ENCODE measurements at places on chromosomes 1 and 21.

DNA sequence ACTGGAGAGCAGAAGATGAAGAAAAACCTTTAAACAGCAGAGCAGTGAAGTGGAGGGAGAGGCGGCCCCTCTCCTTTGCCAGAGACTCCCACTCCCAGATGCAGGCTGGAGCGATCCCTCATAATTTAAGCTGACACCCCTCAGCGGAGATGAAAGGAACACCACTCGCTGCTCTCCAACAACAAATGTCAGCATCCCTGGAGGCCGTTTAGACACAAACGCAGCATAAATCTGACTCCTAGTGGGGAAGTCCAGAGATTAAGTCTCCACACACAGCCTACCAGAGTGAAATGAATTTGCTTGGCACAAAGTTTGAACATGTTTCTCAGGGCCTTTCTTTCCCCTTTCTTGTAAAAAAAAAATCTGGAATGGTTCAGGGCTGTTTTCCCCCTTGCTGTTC, 137.8 kb downstream of the LMX1A start:
- DNase-seq, result no peak

- DNase-seq, result no peak
Measured at GRCh38 chr1:209567698-209568175, 15.8 kb upstream of the CAMK1G start.

DNA sequence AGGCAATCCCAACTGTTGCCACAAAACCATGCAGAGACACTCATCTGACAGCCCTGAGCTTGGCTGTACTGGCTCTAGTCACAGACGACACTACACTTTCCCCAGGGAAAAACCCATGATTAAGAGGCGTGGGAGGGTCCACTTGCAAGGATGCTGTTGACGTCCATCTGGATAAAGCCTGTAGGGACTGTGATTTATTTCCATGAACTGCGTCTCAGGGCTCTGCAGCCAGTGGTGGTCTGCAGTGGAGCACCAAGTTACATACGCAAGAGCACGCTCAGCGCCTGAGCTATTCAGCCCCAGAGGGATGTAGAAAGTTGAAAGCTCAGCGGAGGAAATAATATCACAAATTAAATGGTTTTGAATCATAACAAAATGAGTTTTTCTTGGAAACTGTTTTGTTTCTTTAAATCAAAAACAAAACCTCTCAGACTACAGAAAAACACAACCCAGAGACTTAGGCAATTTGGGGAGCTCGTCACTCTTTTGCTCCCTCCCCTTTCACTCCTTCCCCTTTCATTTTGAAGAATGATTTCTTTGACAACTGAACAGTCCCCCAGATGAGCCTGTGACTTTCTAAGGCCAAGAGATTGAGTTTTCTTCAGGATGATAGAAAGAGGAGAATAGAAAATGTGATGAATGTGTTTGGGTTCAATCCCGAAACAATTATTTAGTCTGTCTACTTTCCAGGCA, 71.2 kb downstream of the NGF start:
- no peak for DNase-seq

DNA sequence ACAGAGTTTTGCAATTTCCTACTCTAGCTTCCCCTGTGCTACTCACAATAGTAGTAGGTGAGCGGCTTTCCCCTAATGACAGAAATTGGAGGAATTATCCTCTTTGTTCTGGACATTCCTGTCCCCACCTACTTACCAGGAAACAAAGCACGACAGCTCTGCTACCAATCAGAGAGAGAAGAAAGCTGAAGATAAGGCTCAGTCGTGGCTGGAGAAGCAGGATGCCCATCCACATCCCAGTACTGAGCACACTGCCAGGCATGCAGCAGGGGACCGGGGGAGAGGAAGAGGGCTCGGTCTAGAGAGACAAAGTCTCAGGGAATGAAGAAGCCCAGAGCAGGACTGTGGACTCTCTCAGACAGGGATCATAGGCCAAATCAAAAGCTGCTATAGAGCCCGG, 134.1 kb upstream of the KRTAP19-8 start:
- no peak for DNase-seq

DNA sequence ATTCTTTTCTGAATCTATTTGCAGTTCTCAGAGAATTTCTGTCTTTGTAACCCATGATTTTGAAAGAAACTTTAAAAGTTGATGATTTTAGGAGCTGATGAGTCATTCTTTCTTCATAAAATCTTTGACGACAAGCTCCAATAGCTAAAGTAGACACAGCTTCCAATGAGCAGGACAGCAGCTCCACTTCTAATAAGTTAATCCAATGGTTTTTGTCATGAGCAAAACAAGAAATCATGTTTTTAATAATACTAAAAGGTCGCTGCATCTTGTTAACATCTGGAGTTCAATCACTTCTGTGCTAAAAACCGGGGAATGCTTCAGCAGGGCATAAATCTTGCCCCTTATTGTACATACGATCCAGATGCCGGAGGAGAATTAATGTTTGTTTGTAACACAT, 48.9 kb upstream of the GORAB start:
- DNase-seq, result no peak

GRCh38 chr1:46452931-46453325, 36.7 kb upstream of the DMBX1 start:
- DNase-seq, result peak; percentile 17

GRCh38 chr1:2408859-2409276, 3.5 kb downstream of the PEX10 start:
- DNase-seq, result no peak

GRCh38 chr21:32940079-32941014, 85.4 kb upstream of the OLIG2 start:
- DNase-seq, result no peak

DNA sequence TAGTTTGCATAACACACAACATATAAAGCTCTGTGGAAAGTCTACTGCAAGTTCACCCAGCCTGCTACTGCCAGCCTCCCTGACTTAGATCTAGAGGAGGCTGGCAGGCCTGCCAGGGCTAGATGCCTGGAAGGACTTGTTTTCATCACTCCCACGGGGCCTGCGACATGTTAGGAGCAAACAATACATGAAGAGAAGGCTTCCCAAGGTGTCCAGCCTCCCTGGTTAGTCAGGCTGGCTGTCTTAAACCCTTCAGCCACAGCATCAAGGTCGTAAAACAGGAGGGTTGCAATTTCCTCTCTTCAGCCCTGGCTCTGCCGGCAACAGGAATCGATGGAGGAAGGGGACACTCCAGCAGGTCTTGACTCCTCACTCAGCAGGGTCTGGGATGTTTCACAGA, 104.5 kb downstream of the NGF start:
- peak; percentile 36 for DNase-seq
